ENCODE measurements at places on chromosomes 5 and 9. TPM values are rescaled to one million over a fixed set of nuclear protein-coding genes. Genes with fewer than 3 reads are reported as not detected.

GRCh38 chr9:114406441-114406840 is 18.7 kb upstream of the AKNA start:
- no peak for DNase-seq

DNA sequence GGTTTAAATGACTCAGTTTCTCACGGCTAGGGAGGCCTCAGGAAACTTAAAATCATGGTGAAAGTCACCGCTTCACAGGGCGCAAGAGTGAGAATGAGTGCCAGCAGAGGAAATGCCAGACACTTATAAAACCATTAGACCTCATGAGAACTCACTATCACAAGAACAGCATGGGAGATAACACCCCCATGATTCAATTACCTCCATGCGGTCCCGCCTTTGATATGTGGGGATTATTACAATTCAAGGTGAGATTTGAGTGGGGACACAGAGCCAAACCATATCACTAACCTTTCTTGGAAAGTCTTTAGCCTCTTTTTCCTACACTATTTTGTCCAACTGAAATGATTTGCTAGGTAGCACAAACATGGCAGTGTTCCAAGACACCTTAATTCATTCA is 533.9 kb upstream of the NUDT12 start:
- no peak for DNase-seq

- DNase-seq = no peak
These were observed 360.5 kb downstream of the BNC2 start for GRCh38 chr9:16509997-16510396.

DNA sequence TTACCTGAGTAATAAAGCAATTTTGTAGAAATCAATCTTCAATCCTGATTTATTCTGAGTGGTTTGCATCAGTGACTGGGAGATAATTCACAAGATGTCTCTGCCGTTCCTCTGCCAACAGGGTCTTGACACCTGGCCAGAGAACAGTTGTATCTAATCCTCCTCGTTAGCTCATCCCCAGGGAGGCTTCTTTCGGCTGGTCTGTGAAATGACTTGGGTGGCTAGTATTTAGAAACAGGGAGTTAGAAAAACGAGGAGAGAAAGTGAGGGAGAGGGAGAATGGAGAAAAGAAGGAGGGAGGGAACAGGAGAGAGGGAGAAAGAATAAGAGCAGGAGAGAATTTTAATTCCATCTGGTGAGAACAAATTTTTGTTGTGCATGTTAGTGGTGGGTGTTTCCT is 600.2 kb upstream of the TLE4 start:
- no peak for DNase-seq

DNA sequence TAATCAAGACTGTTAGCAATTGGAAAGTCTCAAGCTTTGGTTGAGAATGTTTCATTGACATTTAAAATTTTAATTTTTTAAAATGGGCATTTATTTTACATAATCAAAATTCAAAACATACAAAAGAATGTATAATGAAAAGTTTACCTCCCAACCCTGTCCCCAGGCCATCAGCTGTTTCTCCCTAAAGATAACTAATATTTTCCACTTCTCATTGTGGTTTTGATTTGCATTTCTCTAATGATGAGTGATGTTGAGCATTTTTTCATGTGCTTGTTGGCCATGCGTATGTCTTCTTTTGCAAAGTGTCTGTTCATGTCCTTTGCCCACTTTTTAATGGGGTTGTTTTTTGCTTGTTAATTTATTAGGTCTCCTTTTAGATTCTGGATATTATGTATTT is 11.4 kb upstream of the MACIR start:
- no peak for DNase-seq

DNA sequence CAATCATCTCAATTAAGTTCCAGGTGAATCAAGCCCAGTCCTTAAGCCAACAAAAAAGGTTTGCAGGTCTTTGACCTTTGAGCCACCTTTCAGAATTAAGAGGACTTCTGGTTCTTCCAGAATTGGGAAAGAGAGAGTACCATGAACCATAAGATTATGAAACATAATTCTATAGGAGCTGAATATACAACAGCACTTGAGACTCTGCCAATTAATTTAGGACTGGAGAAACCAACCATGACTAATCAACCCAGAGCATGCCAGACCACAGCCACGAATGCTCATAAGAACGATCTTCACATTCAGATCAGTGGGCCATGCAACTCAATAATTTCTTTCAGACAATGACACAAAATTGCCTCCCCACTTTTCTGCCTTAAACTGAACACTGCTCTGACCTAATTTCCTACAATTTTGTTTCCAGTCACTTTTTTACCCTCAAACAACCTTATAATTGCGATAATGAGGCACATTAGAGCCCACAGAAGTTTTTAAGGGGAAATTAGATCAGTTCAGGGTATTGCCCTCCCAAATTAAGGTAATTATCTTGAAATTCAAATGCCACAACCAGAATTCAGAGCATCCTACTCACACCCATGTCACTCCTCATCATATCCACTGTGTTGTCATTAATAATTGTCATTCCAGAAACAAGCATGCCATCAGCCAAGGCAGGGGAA is 213.4 kb downstream of the ATPSCKMT start:
- no peak for DNase-seq

Gene IL13
- total RNA-seq = not detected

- DNase-seq = no peak
These were observed 74.5 kb upstream of the TBC1D2 start for GRCh38 chr9:98329904-98330303.
